Endothelial cell (in vitro differentiated cells): ENCODE measurements at places on chromosomes 7 and 10. TPM values are rescaled to one million over a fixed set of nuclear protein-coding genes. Genes with fewer than 3 reads are reported as not detected.

The SFMBT2 gene
- 16.0 TPM for total RNA-seq

The TSPAN12 gene
- total RNA-seq = 20.3 TPM

DNA sequence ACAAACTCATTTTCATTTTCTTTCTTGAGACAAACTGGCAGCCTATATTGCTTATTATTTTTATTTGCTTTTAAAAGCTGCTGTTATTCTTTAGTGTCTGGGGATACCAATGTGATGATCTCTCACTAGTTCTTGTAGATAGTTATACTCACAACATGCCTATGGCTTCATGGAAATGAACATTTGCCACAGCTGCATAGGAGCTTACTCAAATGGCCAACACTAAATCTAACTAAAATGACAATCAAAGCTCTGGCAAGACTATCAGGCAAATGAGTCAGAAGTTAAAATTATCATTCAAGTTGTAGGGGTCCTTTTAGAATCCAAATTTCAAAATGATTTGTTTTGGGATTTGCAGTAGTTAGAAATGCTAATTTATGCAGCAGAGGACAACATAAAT is 225.9 kb downstream of the ANK3 start:
- DNase-seq = no peak

DNA sequence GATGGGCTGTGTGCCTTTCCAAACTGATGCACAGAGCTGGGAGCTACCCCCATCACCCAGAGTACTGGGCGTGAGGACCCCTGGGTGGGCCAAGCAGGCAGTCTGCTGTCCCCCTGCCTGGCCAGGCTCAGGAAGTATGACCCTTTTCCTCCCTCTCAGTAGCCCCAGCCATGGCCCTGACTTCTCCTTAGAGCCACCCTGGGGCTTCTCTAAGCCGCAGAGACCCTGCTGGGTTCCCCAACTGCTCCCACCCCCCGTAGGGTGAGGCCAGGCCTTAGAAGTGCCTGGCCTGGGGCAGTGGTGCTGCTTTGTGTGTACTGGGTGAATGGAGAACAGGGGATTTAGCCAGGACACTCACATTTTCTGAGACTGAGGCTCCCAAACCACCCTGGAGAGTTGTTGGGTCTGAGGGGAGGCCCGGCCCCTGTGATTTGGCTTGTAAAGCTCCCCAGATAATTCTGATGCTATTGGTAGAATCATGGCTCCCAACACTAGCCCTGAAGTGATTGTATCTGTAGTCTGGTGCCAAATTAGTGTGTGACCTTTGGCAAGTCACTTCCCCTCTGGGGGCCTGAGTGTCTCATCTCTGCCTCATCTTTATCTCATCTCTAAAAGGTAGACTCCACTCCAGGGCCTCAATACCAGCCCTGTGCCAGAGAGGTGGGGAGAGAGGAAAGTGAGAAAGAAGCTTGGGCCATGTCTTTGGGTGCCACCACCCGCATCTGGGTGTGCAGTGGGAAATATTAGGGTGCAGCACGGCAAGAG is 99.7 kb upstream of the PPIF start:
- DNase-seq = no peak

- no peak for DNase-seq
Observed at GRCh38 chr10:103493362-103493915, at the start of gene NEURL1. TSS of gene NEURL1 (plus strand) at chr10:103493705. CDS start at chr10:103494388, 683 bp downstream.

GRCh38 chr7:105647591-105647990 is 66.3 kb upstream of the EFCAB10 start:
- no peak for DNase-seq

DNA sequence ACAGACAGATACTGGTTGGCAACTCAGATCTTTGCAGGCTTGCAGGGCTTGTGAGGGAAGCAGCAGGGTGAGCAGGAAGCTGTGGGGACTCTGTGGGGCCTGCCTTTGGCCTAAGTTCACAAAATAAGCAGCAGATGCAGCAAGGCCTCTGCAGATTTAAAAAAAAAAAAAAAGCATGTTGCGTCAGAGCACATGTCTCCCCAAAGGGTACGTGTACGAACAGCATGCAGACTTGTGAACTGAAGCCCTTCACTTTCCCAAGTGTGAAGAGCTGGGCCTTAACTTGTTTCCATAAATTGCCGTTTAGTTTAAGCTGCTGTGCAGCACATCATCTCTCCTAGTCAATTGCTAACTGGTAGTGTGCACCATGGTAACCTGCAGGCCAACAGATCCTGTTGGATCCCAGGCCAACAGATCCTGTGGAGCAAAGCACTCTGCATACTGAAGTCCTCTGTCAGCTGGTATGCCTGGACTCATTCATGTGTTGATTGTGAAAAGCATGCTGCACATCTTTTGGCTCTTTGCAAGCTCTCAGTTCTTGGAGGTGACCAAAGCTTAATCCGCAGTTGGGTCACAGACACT is 10.8 kb upstream of the XPNPEP1 start:
- no peak for DNase-seq
